Tibial nerve (tissue), 4 donors: ENCODE measurements at places on chromosomes 3 and 15. TPM values are rescaled to one million over a fixed set of nuclear protein-coding genes. Genes with fewer than 3 reads are reported as not detected.
A peak's percentile ranks its signal among the peaks of the same experiment; 100 is the strongest.

- H3K4me3 ChIP-seq, result peak overlapping the region; percentile 75
- DNase-seq, result no peak
- peak overlapping the region; percentile 86 for H3K27ac ChIP-seq
- no peaks in the 10 kb centered on the region for H3K36me3 ChIP-seq
- H3K4me1 ChIP-seq, result peaks cover 8% of the 10 kb centered on the region
- no peaks in the 10 kb centered on the region for H3K27me3 ChIP-seq
Observed at GRCh38 chr15:76310475-76311099, 682 bp downstream of the ETFA start.

DNA sequence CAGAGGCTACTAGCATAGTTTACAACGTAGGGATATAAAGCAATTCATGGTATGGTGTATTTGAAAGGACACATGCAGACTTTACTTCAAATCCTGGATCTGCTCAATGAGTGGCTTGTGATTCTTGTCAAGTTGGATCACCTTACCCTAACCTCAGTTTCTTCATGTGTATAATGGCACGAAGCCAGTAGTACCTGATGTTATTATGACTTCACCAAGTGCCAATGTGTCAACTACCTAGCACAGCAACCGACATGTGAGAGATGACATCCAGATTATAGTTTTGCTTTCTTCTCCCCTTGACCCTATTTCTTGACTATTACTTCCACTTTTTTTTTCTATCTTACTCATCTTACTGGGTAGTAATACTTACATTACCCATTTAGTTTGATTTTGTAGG lies 304.5 kb downstream of the RBMS3 start:
- peaks cover 21% of the 10 kb centered on the region for H3K4me1 ChIP-seq
- no peaks in the 10 kb centered on the region for H3K27me3 ChIP-seq
- H3K4me3 ChIP-seq, result no peak overlapping the region
- H3K36me3 ChIP-seq, result no peaks in the 10 kb centered on the region

GRCh38 chr3:157282261-157283191 lies 122.6 kb upstream of the CCNL1 start:
- no peak overlapping the region for H3K4me3 ChIP-seq
- no peak overlapping the region for H3K27ac ChIP-seq
- no peaks in the 10 kb centered on the region for H3K4me1 ChIP-seq
- H3K36me3 ChIP-seq, result no peaks in the 10 kb centered on the region

GRCh38 chr3:23710555-23710954 lies 95.2 kb upstream of the UBE2E1 start:
- no peaks in the 10 kb centered on the region for H3K36me3 ChIP-seq
- DNase-seq, result no peak

DNA sequence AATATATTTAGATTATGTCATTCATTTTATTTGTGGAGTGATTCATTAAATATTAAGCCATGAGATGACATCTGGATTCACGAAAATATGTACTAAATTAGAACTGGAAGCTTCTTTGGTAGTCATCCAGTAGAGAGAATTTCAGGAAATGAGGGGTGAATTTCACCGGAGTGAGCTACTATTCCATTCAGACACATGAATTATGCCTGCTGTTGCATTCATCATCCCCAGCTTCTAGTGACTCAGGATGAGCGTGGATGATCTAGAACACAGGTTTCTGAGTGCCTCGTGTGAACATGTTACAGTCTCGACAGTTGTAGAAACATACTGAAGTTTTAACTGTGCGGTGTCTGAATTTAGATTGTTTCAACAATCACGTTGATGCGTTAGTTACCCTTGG lies 42.9 kb upstream of the GABRG3 start:
- H3K4me1 ChIP-seq, result no peaks in the 10 kb centered on the region
- DNase-seq, result no peak
- no peak overlapping the region for H3K4me3 ChIP-seq

DNA sequence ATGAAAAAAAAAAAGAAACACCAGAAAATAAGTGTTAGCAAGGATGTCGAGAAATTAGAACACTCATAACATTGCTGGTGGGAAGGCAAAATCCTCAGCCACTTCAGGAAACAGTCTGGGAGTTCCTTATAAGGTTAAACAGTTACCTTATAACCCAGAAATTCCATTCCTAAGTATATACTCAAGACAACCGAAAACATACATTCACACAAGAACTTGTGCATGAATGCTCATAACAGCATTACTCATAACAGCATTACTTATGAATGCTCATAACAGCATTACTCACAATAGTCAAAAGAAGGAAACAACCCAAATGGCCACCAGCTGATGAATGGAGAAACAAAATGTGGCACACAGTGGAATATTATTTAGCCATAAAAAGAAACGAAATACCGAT lies 34.8 kb upstream of the DCP1A start:
- no peak for DNase-seq
- H3K36me3 ChIP-seq, result no peaks in the 10 kb centered on the region
- peaks cover 4% of the 10 kb centered on the region for H3K4me1 ChIP-seq
- H3K27me3 ChIP-seq, result no peaks in the 10 kb centered on the region

DNA sequence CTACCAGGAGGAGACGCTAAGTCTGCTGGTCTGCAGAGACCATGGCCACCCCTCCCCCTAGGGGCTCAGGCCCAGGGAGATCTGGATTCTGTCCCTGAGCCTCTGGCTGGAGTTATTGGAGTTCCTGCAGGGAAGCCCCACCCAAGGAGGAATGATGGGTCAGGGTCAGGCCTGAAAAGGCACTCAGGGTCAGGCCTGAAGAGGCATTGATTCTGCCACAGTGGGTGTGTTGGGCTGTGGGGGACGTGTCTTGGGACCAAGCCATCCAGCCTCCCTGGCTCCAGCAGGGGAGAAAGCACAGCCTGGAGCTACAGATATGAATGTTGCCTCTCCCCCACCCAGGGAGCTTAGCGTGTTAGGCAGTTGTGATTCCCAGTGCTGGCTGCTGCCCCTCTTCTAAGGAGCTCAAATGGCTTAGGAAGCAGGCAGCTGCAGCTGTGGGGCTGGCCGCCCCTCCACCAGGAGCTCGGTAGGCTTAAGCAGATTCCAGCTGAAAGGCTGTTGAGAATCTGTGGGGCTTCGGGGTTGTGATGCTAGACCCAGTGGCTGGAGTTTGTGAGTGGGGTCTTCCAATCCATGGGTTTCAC lies 176.7 kb downstream of the CHL1 start:
- no peak for DNase-seq
- H3K4me3 ChIP-seq, result no peak overlapping the region
- no peak overlapping the region for H3K27ac ChIP-seq
- H3K36me3 ChIP-seq, result no peaks in the 10 kb centered on the region
- no peaks in the 10 kb centered on the region for H3K27me3 ChIP-seq

- DNase-seq, result no peak
- H3K27ac ChIP-seq, result no peak overlapping the region
- H3K27me3 ChIP-seq, result no peaks in the 10 kb centered on the region
- no peaks in the 10 kb centered on the region for H3K36me3 ChIP-seq
Observed at GRCh38 chr15:58233341-58233740, 95.2 kb downstream of the AQP9 start.

GRCh38 chr15:65133548-65134200 lies at the start of gene PDCD7:
TSS of gene PDCD7 (minus strand) at chr15:65133808. CDS start at chr15:65133781, 27 bp downstream.
- no peaks in the 10 kb centered on the region for H3K27me3 ChIP-seq
- H3K4me1 ChIP-seq, result peaks cover 11% of the 10 kb centered on the region
- peak within 1 kb of the TSS; percentile 96 for H3K4me3 ChIP-seq
- peak within 1 kb of the TSS; percentile 89 for H3K27ac ChIP-seq

DNA sequence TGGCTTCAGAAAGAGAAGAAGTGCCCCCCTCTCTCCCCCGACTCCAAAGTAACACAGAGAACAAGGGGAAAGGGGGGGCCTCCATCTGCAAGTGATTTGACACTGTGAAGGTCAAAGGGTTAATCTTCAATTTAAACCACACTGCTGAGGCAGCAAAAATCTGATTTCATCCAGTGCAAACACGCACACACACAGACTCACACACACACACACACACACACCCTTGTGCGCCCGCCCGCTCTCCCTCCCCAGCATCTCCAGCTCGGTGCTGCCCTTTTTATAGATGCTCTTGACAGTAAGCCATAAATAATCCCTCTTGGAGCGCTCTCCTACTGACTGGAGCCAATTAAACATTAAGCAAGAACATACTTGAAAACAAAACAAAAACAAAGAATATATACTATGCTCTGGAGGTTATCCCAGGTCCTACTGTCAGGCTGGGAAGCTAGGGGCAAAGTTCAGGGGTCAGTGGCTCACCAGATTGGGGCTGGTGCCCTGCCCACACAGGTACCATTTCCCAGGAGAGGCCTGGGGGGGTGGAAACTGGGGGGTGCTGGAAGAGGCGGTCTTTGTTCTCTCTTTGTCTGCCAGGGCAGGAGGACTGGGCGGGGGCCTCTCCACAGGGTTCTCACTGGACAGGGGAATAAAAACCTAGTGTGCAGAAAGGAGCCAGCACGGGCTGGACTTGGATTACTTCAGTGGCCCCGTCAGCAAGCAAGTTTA lies 16.3 kb downstream of the BMF start:
- H3K4me3 ChIP-seq, result no peak overlapping the region
- H3K4me1 ChIP-seq, result no peaks in the 10 kb centered on the region
- H3K27ac ChIP-seq, result peak overlapping the region; percentile 9
- no peak for DNase-seq

DNA sequence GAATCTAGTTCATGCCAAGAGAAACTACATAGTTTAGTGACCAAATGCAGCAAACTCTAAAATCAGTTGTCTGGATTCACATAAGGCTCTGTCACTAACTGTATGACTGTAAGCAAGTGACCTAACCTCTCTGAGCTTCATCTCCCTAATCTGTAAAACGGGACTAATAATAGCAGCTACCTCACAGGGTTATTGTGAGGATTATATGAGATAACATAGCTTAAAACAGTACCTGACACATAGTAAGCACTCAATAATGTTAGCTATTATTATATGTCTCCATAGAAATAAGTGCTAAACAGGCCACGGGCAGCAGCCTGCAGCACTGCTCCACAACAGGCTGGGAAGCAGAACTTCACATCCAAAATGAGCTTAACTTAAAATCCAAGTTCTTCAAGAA lies 30.2 kb downstream of the NPTN start:
- H3K4me3 ChIP-seq, result no peak overlapping the region
- no peak overlapping the region for H3K27ac ChIP-seq
- H3K27me3 ChIP-seq, result no peaks in the 10 kb centered on the region
- DNase-seq, result no peak
- peaks cover 78% of the 10 kb centered on the region for H3K4me1 ChIP-seq
- no peaks in the 10 kb centered on the region for H3K36me3 ChIP-seq

CCR9 gene
- total RNA-seq, result not detected

MKRN2OS gene
- not detected for total RNA-seq

GOLGA8N gene
- 11.0 TPM for total RNA-seq

GOLGA8M gene
- total RNA-seq, result 5.0 TPM

TNFSF10 gene
- total RNA-seq, result 26.6 TPM

CPNE9 gene
- not detected for total RNA-seq
